ENCODE measurements at places on chromosomes 2 and 18.

GRCh38 chr2:84882414-84882738, 1.5 kb upstream of the TRABD2A start:
- no peak for DNase-seq

- DNase-seq, result no peak
These were observed 265.3 kb upstream of the PKDCC start for GRCh38 chr2:41782306-41783158.

DNA sequence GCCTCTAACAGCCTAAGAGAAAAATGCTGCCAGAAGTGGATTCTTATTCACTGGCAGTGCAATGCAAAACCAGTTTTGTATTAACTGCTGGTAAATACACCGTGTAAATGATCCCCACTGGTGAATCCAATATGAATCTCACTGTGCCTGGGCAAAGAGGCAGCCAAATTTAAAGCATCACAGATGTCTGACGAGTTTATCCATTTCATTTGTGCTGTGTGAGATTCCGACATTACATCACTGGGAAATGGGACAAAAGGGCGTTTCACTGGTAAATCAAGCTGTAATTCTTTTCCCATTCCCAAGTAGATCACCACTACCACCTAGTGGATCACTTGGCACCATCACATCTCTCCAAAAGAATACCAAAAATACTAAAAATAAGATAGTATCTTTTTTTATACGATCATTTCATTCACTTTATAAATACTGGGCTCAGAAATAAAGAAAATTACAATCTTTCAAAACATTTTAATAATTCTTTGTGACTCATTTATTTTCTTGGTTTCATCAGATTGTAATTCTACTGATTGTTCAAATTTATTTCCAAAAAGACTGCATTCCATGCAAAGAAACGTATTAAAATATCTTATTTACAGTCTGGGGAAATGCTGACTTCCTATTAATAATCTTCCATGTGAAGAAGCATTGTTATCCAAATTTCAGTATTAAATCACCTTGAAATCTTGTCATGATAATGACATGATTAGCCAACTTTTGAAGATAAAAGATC, 125.6 kb downstream of the GRB14 start:
- DNase-seq, result no peak

- no peak for DNase-seq
These were observed 49.7 kb downstream of the STK25 start for GRCh38 chr2:241458687-241459086.

DNA sequence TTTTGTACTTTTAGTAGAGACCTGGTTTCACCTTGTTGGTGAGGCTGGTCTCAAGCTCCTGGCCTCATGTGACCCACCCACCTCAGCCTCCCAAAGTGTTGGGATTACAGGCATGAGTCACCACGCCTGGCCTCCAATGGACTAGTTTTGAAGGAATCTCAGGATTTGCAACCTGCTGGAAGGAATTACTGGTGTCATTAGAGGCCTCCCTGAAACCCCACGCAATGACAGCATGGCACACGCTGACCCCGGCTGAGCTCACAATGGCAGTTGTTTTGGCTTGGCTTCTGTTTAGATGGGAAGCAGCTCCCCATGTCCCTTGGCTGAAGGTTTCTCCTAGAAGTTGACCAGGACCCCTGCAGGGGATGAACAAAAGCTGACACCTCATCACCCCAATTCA, 23.1 kb upstream of the COPS8 start:
- DNase-seq, result no peak

DNA sequence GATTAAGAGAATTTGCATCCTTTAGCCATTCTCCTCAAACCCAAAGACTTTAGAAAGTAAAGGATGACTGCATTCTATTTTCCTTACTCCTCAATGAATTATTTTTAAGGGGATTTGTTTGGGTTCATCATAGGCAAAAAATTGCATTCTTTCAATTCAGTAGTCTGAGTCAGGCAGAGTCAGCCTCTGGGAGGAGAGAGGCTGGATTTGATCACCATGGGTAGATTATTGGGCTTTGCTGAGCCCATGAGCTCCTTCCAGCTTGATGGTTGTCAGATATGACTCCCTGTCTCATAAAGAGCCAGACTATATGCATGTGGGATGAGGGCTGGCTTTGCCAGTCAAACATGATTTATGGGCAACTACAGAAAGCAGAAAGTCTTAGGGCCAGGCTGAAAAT, 101.2 kb downstream of the KCNS3 start:
- no peak for DNase-seq

- DNase-seq, result peak; percentile 70
These were observed 49.2 kb downstream of the SIGLEC15 start for GRCh38 chr18:45874491-45875184.

GRCh38 chr2:460861-461260, 173.0 kb upstream of the ALKAL2 start:
- no peak for DNase-seq

DNA sequence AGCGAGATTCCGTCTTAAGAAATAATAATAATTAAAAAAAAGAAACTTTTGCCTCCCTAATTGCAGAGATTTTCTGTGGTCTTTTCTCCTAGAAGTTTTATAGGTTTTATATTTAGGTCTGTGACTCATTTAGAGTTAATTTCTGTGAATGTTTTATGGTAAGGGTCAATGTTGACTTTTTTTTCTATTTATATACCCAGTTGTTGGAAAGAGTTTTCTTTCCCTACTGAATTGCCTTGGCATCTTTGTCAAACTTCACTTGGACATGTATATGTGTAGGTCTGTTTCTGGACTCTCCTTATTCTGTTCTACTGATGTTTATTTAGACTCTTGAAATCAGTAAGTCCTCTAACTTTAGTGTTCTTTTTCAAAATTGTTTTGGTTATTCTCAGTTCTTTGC, 5.5 kb downstream of the ZNF512 start:
- DNase-seq, result no peak

DNA sequence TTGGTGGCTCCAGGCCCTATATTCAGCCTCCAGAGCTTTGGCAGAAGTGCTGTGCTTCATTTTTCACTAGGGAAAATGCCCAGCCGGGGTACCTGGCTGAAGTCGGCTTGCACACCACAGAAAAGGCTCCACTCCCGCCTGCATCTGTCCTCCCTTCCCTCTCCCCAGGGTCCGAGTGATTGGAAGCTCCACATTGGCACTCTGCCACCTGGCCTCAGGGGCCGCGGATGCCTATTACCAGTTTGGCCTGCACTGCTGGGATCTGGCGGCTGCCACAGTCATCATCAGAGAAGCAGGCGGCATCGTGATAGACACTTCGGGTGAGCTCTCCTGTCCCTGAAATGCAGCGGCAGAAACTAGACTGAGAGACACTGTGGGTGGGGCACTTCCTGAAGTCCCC, 47.4 kb downstream of the IMPA2 start:
- DNase-seq, result no peak

DNA sequence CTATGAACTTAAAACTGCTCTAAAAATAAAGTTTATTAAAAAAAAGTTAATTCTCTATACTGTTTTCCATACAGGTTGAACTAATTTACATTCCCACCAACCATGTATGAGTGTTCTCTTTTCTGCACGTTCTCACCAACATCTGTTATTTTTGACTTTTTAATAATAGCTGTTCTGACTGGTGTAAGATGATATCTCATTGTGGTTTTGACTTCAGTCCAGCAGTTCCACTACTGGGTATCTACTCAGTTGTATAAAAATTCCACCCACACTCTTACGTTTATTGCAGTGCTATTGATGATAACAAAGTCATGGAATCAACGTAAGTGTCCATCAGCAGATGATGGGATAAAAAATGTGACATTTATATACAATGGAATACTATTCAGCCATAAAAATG, 33.7 kb downstream of the SPAG16 start:
- DNase-seq, result no peak

DNA sequence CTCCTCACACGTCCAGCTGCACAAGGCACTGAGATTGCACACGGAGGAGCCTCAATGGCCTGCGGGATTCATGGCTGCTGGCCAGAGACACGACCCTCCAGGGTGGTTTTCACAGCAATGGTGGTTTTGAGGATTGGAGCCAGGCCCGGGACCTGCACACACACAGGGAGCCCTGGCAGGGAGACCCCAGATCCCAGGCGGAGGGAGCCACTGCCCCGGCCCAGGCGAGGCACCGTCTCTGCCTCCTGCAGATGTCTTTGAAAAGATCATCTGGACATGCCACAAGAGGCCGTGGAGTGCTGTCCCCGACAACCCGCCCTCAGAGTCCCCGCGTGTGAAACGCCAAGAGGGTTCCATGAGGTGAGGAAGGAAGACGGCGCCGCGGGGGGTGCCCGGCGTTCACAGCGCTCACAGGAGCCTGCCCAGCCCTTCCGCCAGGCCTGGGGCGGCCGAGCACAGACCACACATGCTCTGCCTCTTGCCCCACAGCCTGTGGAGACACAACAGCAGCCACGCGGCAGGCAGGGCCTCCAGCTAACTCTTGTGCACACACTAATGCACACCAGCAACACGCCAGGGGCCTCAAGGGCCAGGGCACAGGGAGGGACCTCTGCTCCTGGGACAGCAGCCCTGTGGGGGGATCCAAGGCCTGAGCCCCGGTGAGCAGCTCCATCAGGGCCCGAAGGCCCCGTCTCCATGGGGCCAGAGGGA, 72.8 kb upstream of the CTDP1 start:
- no peak for DNase-seq

- no peak for DNase-seq
These were observed 37.5 kb downstream of the NR4A2 start for GRCh38 chr2:156294945-156295580.

- no peak for DNase-seq
These were observed 148.0 kb upstream of the ALPP start for GRCh38 chr2:232230560-232230959.

GRCh38 chr18:52451256-52451655, 111.3 kb downstream of the DCC start:
- no peak for DNase-seq

GRCh38 chr18:73286584-73286983, 418.8 kb upstream of the NETO1 start:
- no peak for DNase-seq

GRCh38 chr2:160223560-160223959, 23.5 kb upstream of the ITGB6 start:
- DNase-seq, result no peak

GRCh38 chr2:122851161-122851560, 1095.7 kb downstream of the TSN start:
- no peak for DNase-seq

- DNase-seq, result no peak
These were observed 19.3 kb upstream of the LCLAT1 start for GRCh38 chr2:30427606-30428347.

DNA sequence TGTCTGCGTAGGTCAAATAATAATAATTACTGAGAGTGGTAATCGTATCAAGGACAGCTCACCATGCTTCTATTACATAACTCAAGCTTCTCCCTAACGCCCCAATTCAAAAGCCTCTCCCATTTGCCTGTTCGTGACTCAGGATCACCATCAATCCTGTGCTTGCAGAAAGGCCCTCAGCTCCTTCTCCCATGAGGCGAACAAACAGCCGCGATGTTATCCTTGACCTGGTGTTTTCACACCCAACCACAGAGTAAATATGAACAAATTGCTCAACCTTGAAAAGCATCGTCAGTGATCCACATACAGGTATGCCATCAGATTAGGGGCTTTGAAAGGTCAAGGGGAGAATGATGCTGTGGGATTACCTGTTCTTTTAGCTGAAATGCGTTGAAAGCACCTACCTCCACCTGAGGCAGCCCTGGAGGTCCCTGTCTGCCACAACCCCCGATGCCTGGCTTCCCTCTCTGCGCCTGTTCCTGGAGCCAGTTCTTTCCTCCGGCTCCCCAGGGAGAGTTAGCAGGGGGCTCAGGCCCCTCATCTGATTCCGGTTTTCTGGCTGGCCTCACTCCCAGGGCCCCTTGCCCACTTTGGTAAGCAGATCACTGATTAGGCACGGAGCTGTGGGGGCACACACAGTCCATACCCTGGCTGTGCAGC, 39.1 kb upstream of the ODC1 start:
- DNase-seq, result no peak

DNA sequence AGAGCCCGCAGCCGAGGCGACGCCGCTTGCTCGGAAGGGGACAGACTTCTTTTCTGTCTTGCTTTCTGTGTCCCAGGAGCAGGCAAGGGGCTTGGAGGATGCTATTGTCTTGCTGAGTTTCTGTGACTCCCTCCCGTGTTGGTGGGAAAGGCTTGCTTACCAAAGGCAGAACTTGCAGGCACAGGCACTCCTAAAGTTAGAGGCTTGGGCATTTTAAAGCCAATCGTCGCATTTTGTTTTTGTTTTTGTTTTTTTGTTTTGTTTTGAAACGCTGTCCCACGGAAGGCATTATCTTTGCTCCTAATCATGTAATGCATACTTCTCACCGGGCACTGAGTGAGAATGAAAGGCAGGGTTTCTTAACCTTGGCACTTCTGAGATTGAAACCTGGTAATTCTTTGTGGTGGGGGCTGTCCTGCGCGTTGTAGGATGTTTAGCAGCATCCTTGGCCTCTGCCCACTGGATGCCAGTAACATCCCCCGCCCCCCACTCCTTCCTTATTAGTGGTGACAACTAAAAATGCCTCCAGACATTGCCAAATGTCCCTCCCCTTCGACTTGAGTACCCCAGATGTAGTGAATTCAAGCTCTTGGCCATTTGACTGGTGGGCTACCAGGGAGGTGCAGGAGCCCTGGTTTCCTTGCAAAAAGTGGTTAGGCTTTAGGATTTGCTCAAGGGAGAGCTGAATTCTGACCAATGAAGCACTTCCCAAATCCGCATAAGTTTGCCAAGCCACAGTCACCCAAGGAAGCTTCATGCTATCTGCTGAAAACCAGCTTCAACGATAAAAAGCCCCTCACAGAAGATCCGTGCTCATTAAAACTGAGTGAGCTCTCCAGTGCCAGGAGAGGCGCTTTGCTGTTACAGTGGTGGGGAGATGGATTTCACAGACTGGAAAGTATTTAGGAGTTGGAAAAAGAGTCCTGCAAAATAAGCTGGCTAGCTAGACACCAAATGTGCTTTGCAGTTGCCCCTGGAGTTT, 1.2 kb downstream of the ANTXR1 start:
- DNase-seq, result no peak

GRCh38 chr18:75231053-75231406, 20.4 kb downstream of the TSHZ1 start:
- no peak for DNase-seq

DNA sequence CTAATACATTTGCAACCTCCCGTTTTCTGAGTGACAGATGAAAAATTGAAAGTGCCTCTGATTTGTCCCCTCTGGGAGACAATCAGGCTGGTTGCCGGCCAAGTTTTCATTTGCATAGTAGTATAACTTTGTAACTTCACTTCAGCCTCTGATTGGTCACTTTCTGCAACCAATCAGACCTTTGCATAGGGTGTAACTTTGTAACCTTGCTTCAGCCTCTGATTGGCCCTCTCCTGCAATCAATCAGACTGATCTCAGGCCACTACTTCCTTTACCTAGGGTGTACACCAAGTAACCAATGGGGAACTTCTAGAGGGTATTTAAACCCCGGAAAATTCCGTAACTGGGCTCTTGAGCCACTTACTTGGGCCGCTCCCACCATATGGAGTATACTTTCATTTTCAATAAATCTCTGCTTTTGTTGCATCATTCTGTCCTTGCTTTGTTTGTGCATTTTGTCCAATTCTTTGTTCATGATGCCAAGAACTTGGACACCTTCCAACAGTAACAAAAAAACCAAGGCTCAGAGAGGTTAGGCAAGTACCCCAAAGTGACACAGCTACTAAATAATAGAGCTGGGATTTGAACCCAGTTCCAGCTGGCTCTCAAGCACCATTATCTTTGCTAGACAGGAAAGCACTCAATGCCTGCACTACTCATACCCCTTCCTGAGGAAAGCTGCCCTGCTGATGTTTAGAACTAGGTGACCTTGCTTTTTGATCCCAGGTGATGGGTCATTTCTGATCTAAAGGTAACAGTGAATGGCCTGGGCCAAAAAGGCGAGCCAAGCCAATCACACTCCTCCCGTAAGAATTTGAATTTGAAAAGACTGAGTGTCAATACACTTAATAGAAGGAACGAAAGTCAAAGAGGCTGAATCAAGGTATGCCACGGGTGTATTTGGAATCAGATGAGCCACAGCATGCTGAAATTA, 10.9 kb upstream of the MYOM1 start:
- DNase-seq, result no peak
